NCI-H1417 (cell line): ENCODE measurements at places on chromosomes 6 and 20.

- no peak for DNase-seq
Observed at GRCh38 chr6:77026341-77026740, 436.9 kb downstream of the HTR1B start.

GRCh38 chr6:133467231-133467981 lies 226.2 kb downstream of the EYA4 start:
- DNase-seq: no peak

DNA sequence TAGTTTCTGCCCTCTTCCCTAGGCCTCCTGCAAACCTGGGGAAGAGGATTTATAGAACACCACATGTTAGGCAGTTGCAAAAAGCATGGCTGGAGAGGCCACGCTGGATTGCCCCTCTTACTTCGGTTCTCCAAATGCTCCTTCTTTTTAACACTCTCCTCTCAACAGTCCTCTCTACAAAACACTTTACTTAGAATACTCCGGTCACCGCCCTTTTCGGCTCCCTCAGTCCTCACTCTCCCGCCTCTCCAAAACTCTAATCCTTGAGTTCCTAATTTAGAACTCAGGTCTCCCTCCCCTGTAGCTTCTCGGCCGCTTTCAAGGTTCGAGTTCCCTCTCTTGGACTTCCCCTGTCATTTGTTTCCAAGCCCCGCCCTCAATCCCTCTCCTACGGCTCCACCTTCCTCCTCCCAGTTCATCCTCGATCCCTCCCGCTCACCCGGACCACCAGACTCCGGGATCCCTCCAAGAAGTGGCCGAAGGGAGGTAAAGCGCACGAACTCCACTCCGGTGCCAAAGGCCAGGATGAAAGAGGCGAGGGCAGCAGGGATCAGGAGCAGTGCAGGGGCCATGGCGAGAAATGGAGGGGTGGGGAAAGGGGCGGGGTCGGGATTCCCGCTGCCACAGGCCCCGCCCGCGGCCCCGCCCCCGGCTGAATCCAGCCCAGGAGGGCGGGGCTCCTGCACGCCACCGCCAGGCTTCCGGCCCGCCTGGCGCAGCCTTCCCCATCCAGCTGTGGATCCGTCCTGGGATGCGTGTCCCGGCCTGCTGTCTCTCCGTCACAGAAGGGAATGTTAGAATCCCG lies at the start of gene NRM:
TSS of gene NRM (minus strand) at position 582 of the 805 bp plus-strand sequence. CDS start at position 572, 10 bp downstream.
- peak; percentile 92 for DNase-seq

DNA sequence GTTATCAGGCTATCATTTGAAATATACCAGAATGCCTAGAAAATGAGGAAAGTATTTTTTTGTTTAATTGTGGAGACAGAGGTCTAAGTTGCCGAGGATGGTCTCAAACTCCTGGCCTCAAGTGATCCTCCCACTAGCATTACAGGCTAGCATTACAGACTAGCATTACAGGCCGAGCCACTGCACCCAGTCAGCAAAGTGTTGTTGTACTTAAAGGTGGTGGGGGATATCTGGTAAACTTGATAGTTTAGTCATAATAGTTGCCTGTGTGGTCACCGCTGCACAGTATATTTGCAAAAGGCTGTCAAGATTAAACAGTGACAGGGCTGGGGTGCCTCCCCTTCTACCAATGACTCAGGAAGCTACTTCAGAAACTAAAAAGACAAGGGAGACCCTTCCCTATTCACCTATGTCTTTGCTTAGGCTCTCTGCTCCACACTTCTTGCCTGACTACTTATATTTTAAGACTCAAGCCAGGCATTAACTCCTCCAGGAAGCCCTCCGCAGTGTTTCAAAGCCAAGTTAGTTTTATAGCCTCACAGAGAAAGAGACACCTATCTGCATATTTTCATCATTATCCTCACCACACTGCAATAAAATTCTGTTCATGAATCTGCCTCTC lies 3.1 kb upstream of the AKIRIN2 start:
- no peak for DNase-seq

DNA sequence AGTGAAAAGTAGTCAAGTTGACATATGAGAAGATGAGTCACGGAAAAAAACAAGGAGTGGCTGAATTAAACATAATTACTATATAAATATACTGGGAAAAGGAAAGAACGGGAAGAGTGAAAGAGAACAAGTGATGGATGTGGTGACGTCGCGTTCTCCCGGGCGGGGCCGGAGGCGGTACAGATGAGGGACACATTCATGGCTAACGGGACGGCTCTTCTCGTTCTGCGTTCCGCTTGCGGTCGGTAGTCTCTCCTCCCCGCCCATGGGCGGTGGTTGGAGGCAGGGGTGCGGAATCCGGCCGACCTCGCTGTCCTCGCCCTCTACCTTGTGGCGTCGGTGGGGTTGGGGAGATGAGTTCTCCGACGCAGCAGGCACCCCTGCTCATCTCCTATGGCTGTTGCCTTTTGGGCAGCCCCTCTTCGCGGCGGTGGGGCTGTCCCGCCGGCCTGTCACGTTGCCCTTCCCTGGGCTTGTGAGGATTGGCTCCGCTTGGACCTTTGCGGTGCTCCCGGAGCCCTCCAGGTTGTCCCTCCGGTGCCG lies 22.5 kb downstream of the HLA-G start:
- no peak for DNase-seq

GRCh38 chr6:52984247-52984646 lies 10.8 kb downstream of the GSTA4 start:
- no peak for DNase-seq

DNA sequence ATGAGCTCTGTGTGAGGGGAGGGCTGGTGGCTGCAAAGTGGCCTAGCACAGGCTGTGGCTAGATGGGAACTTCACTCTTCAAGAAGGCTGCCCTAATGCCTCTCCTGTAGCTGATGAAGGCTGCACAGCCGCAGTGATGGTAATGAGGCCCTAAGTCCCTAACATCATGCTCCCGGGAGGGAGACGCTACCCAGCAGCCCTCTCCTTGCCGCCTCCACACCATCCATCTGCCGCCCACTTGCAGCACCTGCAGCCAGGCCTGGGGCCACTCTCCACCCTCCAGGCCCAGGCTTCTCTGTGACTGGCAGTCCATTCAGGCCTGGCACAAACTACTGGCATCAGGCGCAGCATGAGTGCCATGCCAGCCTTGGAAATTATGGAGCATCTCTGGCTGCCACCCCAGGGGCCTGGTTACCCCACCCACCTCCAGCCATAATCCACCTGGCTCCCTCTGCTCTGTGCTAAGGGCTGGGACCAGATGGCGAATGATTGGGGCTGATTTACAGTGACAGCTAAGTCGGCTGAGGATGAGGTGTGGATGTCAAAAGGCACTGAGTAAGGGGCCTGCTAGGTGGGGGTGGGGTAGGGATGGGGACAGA lies 284.2 kb downstream of the LRFN2 start:
- no peak for DNase-seq

DNA sequence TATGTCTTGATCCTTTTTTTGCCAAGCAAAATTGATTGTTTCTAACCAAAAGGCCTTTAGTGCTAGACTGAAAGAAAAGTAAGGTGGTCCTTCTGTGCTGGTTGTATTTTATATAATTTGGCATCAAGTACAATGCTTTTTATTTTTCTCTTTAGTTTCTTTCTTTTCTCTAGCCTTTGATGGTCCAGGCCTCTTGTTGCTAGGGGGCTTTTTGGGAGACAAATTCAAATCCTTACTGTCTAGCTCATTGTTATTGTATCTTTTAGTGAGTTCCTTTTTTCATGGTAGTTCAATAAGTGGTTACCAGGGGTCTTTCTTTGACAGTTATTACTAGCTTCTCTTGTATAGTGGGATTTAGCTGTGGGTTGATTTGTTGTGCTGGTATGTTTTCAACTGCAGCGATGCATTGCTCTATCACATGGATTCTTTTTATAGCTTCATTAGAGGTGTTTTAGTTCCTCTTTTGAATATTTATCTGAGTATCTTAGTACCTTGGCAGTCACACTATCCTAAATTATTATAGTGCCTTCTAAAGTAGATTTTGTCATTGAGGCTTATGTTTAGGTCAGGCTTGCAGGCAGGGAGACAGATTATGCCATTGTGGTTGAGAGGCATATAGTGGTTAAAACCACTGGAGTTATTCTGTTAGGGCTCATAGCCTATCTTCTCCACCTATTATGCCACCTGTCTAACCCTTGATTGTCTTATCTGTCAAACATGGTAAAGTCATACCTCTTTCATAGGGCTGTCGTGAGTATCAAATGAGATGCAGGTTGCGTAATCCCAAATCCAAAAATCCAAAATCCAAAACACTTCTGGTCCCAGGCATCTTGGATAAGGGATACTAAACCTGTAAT lies 49.5 kb downstream of the KCNS1 start:
- DNase-seq: no peak

DNA sequence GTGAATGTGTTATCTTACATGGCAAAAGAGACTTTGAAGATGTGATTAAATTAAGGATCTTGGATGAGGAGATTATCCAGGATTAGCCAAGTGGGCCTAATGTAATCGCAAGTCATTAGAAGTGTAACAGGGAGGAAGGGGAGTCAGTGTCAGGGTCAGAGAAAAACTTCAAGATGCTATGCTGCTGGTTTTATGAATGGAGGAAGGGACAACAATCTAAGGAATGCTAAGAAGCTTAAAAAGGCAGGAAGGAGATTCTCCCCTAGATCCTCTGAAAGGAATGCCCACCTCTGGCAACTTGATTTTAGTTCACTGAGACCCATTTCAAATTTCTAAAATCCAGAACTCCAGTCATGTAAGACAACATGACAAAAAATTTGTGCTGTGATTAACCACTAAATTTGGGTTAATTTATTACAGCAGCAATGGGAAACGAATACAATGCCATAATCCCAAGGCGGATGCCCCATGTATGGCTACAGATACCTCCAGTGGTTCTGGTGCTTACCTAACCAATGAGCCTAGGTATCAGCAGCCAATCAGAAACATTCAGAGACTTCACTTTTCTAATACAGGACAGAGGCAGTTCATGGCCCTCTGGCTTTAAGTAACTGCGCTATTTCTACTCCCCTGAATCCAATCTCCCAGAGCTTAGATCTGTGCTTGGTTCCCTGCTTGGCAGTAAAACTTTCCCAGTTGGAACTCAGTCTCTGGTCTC lies 3.6 kb upstream of the TAAR8 start:
- no peak for DNase-seq

DNA sequence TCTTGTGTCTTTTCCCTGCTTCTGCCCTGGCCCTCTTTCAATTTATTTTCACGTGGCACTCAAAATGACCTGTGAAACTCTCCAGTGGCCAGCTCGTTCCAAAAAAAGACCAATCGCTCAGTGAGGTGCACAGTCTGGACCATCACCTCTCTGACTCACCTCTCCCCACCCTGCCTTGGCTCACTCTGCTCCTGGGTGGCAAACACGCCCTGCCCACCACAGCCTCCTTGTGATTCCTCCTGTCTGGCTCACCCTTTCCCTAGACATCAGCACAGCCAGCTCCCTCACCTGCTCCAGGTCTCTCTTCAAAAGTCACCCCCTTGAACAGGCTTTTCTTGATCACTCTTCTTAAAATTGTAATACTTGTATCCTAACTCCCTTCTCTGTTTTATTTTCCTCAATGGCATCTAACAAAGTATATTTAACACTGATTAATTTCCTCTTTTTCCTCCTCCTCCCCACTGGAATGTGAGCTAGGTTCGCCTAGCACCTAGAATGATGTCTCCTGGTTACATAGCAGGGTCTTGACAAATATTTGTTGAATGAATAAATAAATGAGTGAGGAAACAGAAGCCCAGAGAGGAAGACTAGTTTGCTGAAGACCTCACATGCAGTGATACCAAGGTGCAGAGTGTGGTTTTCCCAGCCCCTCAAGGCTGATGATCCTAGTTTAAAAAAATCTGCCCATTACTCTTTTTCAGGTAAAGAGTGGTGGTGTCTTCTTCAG lies 109.0 kb downstream of the GJA10 start:
- DNase-seq: no peak

GRCh38 chr6:150152891-150153876 lies 10.3 kb downstream of the PPP1R14C start:
- no peak for DNase-seq

- no peak for DNase-seq
Observed at GRCh38 chr20:13753436-13754036, 31.2 kb downstream of the ESF1 start.

GRCh38 chr6:3584606-3585005 lies 127.8 kb upstream of the SLC22A23 start:
- DNase-seq: no peak

GRCh38 chr20:57282670-57283361 lies 16.4 kb upstream of the BMP7 start:
- DNase-seq: no peak

DNA sequence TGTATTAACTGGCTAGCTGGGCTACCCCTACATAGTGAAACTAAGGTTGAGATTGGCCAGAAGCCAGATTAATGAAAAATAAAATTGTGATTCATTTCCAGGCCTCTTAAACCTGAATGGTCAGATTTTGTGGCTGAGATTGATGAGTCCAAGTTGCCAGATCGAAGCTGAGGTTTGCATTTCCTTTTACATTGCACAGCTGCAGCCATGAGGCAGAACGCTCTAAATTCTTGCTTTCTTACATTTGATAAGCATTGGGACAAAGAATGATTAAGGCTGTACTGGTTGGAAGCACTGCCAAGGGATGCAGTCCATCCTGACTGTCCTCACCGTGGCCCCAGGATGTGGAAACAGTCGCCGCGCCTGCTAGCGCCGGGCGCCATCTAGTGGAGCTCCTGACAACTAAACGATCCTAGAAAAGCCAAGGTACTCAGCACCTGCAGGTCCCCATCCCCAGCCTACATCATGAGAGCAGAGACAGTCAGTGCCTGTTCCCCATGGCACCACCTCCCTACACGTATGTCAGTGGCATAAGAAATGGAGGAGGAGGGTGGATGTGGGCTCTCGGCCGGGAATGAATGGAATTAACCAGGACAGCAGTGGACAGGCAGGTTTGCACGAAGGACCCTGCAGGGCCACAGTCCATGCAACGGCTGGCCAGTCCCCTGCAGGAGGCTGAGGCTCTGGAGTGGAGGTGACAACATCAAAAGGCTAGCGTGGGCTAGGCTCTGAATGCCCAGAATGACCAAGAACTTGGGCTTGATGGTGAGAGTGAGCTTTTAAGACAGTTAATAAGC lies 19.0 kb downstream of the PXDC1 start:
- peak; percentile 86 for DNase-seq

DNA sequence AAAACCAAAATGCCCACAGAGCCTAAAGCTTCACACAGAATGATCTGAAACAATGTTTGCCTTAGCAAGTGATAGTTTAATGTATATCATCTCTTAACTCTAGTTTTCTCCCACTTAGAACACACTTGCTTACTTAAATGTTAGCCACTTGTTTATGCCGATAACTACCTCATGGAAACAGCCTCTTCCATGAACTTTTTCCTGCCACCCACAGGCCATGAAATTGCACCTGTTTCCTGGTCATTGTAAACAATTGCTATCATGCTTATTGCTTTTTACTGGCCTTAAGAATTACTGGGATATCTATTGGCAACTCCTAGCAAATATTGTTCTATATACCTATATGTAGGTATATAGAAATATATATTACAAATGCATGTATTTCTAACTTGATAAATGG lies 231.1 kb downstream of the HDGFL1 start:
- peak; percentile 21 for DNase-seq
